ENCODE measurements at places on chromosomes 16 and 17.

DNA sequence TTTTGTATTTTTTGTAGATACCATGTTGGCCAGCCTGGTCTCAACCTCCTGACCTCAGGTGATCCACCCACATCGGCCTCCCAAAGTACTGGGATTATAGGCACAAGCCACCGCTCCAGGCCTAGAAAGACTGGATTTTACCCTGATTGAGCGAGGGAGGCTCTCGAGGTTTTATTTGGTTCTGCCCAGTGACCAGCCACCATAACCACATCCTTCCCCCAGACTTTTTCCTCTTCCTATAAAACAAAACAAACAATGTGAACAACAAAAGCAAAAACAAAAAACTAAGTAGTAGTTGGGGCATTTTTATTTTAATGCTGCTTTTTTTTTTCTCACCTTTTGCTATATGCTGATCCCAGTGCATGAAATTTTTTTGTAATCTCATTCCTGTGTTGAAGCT, 509.6 kb downstream of the MAF start:
- no peak for DNase-seq

GRCh38 chr17:30554839-30555751, 77.9 kb downstream of the GOSR1 start:
- no peak for DNase-seq

- no peak for DNase-seq
These were observed 31.9 kb upstream of the CCR7 start for GRCh38 chr17:40597156-40597555.

DNA sequence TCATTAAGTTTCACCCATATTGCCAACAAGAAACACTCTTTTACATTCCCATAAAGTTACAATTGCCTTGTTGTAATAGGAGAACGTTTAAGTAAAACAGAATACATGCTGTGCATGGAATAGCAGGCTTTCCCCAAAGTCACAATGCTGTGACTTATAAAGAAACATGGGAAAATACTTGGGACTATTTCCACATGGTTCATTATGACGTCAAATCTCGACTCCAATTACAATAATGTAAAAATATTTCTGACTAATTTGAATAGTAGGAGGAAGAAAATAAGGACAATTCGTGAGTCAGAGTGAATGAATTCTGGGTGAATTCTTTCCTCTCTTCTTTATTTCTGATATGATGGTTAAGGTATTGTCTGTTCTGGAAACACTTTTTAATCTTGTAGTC, 52.8 kb downstream of the CDH11 start:
- DNase-seq = no peak

DNA sequence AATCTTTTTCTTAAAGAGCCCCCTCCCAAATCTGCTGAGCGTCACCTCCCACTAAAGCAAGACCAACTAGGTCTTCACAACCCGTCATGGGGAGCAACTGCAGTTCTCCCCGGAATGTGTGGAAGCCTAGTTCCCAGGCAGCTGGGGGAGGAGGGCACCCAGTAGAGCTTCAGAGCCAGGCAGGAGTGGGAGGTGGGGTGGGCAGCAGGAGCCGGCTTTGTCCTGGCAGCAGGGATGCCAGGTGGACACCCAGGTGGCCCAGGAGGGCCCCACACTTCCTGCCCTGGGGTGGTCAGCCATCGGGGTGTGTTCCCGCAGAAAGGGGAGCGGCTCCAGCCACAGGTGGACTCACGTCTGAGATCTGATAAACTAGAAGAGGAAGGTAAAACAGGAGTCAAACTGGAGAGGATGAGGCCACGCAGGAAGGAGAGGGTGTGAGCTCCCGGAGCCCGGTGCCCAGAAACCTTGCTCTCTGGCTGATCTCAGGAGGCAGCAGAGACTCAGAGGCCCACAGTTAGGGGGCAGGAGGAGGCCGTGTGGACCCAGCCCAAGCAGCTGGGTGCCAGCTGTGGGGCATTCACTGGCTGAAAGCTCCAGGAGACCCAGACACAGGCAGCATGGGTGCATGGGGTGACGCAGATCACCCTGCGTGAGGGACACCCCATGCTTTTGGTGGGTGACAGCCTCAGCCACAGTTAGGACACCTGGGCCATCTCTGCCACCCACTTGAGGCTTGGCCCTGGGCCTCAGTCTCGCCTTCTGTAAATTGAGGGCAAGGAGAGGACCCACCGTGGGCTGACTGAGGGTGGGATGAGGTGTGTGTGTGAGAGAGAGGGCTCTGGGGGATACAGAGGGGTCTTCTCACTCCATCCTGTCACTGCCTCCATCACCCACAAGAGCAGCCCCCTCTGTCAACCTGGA, 260.8 kb upstream of the TNRC6C start:
- DNase-seq = no peak

GRCh38 chr16:70598937-70599503, 47.3 kb upstream of the IL34 start:
- DNase-seq = no peak

DNA sequence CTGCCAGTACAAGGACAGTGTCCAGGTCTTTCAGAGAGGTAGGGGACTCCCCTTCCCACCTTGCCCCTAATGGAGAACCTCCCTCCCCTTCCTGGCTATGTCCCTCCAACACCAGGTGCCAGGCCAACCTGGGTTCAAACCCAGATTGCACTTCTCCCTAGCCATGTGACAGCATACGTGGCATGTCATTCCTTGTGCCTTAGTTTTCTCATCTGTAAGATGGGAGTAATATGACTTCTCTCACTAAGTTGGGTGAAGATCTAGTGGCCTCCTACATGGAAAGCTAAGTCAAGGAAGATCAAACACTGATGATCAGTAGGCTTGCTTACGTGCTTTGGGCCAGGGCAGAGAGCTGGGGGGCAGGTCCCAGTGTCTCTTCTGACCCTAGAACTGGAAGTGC, 8.8 kb downstream of the FCSK start:
- no peak for DNase-seq

DNA sequence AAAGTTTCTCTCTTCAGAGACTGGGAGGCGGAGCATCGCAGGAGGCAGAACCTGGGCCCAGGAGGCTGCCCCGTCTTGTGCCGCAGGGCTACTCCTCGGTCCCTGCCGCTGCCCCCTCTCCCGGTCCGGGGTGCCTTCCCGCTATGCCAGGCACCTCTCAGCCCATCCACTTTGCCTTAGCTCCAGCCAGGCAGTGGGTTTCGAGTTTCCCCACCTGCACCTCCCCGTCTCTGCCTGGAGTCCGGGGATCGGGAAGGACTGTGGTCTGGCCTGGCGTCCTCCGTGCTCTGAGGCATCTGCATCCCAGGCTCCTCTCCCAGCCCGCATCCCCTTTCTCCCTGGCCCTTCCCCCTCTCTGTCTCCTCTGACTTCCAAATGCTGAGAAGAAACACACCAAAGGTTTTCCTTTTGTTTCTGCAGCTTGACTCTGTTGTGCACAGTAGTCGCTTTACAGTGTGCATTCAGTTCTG, 26.8 kb upstream of the PIK3R6 start:
- DNase-seq = no peak

DNA sequence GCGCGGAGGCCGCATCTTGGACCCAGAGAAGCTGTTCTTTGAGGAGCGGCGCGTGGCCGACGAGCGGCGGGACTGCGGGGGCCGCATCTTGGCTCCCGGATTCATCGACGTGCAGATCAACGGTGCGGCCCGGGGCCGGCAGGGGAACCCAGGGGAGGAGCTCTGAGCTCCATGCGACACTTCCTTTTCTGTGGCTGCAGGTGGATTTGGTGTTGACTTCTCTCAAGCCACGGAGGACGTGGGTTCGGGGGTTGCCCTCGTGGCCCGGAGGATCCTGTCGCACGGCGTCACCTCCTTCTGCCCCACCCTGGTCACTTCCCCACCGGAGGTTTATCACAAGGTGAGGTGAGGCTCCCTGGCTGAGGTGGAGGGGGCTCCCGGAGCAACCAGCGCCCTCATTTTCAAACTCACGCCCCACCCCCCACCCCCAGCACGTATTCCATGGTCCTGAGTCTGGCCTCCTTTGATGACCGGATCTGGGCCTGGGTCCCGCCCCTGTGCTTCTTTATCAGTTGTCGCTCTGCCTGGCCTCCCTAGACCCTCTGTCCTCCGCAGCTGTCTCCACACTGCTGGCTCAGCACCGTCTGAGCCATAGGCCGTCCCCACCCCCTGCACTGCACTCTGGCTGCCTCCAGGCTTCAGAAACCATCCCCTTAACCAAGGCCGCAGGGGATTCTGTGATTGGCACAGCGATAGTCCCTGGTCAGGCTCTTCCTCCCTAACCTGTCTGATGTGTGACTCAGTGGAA, 787 bp downstream of the AMDHD2 start:
- no peak for DNase-seq

- peak; percentile 5 for DNase-seq
These were observed 38.3 kb downstream of the ABCC12 start for GRCh38 chr16:48117217-48118105.

GRCh38 chr16:1075546-1075945, 3.0 kb downstream of the SSTR5 start:
- no peak for DNase-seq

DNA sequence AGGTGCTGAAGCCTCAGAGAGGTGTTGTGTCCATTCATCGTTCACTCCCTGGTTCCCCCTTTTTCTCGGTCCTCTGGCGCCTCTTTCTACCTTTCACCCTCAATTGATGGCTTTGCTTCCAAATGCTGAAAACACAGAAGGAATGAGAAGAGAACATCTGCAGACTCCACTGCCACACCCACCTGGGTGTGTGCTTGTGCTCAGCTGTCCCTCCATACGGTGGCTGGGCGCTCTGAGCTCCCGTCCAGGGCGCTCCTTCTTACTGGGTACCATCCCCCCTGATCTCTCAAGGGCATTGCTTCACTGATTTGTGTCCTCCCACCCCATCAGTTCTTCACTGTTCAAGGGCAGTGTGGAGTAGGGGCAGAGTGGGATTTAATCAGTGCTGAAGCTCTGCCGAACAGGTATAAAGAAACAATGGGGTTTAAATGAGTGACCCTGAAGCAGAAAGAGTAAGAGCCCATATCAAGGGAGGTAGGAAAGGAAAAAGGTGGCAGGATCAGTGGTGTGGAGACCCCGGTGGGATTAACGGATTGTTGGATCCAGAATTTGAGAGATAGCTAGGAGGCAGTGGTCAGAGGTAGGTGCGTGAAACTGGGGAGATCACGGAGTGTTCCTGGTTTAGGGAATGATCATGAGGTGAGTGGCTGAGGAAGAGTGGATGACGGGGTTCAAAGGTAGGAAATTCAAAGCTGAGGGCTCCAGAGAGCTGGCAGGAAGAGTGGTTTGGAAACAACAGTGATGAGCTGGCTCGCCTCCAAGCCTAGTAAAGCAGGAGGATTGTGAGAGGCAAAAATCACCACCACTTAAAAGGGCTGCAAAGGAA, 40.8 kb downstream of the MRTFB start:
- DNase-seq = no peak

GRCh38 chr17:1969712-1970111, 55.4 kb downstream of the RTN4RL1 start:
- no peak for DNase-seq

- no peak for DNase-seq
These were observed 28.7 kb upstream of the MYOCD start for GRCh38 chr17:12637015-12637414.

GRCh38 chr17:76442341-76443338, 10.3 kb downstream of the UBE2O start:
- no peak for DNase-seq

- DNase-seq = no peak
These were observed 71.0 kb downstream of the RBBP6 start for GRCh38 chr16:24610416-24610755.

- DNase-seq = no peak
These were observed 82.6 kb upstream of the CCL2 start for GRCh38 chr17:34172390-34172918.

DNA sequence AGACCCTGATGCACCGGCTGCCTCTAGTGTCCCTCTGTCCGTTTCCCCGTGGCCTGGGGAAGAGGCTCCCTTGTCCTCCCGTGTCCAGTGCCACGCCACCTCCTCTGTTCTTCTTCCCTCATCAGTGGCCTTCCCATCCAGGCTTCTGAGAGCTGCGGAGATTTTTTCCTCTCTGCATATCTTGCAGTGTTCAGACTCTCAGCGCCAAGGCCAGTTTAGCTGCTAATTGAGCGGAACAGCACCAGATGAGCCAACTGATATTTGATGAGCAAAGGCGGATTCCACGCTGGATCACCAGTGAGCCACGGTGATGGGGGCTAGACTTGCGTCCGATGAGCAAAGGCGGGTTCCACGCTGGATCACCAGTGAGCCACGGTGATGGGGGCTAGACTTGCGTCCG, 257.6 kb downstream of the FOXL1 start:
- DNase-seq = no peak

DNA sequence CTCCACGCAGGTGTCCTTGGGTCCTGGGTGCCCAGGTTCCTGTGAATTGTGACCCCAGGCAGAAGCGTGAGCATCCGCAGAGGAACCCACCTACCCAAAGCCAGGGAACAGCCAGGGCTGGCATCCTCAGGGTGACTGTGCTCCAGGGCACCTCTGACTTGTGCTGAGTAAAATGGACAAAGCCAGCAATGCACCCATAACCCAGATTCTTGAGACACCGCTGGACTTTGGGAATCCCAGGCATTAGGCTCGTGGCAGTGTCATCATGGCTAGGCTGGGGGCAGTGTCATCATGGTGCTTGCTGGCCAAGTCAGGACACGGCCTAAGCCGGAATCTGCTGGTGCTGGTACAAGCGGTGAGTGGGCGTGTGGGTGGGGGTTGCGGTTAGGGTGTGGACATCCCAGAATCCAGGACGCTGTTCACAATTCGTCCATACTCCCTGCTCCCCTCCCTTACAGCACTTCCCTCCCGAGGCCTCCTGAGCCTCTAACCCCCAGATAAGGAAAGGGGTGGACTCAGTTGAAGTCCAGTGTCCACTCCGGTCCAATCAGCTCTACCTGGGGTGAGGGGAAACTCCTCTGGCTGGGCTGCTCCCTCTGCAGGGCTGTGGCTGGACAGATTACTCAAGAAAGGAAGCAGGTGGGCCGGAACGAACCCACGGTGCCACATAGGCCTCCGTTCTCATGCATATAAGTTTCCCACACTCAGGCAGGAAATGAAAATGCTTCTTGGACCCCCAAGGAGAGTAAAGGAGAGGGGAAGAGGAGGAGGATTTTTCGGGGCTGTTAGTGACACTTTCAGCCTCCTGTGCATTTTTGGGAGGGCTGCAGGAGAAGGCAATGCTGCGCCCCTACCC, 138.9 kb downstream of the SEC14L1 start:
- no peak for DNase-seq

GRCh38 chr17:46756081-46756735, 62.3 kb downstream of the WNT3 start:
- no peak for DNase-seq

- no peak for DNase-seq
These were observed 18.5 kb downstream of the AKTIP start for GRCh38 chr16:53484542-53484941.

DNA sequence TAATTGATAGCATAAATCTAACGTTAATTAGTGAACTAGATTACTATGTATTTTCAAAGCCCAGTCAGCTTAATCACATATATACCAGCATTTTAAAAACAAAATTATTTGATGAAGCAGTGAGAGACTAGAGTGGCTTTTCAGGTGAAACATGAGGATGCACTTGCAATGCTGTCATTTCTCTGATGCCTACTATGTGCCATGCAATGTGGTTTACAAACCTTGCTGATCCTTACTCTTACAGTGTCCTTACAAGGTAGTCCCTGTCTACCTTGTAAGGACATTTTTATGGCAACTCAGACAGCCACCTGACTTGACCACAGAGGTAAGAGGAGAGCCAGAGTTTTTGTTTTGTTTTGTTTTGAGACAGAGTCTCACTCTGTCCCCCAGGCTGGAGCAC, 42.7 kb downstream of the CYB5B start:
- no peak for DNase-seq
